Caki2 (cell line): ENCODE measurements at places on chromosomes 6 and 20. TPM values are rescaled to one million over a fixed set of nuclear protein-coding genes. Genes with fewer than 3 reads are reported as not detected.

LIME1 gene
- total RNA-seq, result 6.0 and 17.5 TPM in 2 replicates

MYL9 gene
- not detected in 2 replicates for total RNA-seq

IER3 gene
- total RNA-seq, result 124 and 148 TPM in 2 replicates

PXT1 gene
- total RNA-seq, result 0.20 TPM in 1 of 2 replicates, not detected in the other

PRL gene
- not detected in 2 replicates for total RNA-seq

CRYBG1 gene
- 15.2 and 16.0 TPM in 2 replicates for total RNA-seq

CLDN20 gene
- total RNA-seq, result not detected in 2 replicates

MRAP2 gene
- total RNA-seq, result 0.09 and 0.10 TPM in 2 replicates

C6orf141 gene
- total RNA-seq, result not detected in 2 replicates

C2 gene
- 3.2 and 7.7 TPM in 2 replicates for total RNA-seq

DNA sequence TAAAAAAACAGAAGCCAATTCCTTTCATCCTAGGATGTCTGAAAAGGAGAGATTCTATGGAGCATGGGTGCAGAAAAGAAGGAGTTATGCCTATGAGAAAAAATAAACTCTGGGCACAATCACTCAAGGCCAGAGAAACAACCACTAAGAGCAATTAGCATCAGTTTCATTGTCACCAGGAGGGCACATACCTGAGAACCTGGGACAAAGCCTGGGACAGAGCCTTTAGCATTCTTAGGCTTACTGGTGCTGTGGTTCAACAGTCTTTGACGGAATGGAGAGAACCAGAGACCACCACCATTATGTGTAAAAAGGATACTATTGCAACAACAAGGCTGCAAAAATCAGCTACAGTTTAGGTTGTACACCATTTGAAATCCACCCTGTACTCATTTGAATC is 29.4 kb upstream of the BCKDHB start:
- no peak for DNase-seq

DNA sequence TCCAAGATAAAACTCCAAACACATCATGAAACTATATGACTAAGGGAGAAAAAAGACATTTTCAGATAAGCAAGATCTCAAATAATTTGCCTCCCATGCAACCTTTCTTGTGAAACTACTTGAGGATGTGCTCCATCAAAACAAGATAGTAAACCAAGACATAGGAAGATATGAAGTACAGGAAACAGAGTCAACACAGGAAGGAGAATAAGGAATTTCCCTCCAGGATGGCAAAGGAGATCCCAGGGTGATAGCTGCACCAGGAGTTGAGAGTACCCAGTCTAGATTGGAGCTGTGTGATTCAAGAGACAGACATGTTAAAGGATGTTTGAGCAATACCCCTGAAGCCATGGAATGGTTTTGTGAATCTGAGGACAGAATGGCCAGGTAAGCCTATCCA is 15.3 kb downstream of the IL17A start:
- DNase-seq, result no peak

GRCh38 chr6:170050591-170051041 is 240.3 kb downstream of the DLL1 start:
- no peak for DNase-seq

- DNase-seq, result no peak
Measured at GRCh38 chr20:32792316-32792715, 27.4 kb upstream of the MAPRE1 start.

DNA sequence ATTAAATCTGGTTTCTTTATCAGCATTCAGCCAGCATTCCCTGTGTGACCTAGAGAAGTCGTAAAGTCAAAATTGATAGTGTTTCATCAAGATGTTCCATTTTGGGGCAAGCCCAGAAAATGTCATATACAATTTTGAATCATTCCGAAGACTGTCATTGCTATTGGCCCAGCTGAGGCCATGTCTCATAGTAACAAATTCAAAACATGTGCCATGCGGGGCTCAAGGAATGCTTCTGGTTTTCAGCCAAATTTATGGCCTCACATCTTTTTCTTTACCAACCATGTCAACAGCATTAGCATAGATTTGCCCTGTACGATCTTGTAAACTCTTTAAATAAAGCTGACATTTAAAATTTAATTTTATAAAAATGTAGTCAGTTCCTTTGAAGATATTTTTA is 314.7 kb downstream of the PAX1 start:
- DNase-seq, result no peak

- no peak for DNase-seq
Measured at GRCh38 chr6:160477901-160478300, 129.7 kb downstream of the SLC22A3 start.

- DNase-seq, result peak; percentile 74
Measured at GRCh38 chr6:137309078-137309762, 90.0 kb upstream of the IFNGR1 start.

- DNase-seq, result no peak
Measured at GRCh38 chr6:74066168-74066871, 370.3 kb downstream of the CD109 start.

- DNase-seq, result no peak
Measured at GRCh38 chr6:113320653-113321052, 536.5 kb upstream of the MARCKS start.

- no peak for DNase-seq
Measured at GRCh38 chr6:113511100-113511499, 346.0 kb upstream of the MARCKS start.

DNA sequence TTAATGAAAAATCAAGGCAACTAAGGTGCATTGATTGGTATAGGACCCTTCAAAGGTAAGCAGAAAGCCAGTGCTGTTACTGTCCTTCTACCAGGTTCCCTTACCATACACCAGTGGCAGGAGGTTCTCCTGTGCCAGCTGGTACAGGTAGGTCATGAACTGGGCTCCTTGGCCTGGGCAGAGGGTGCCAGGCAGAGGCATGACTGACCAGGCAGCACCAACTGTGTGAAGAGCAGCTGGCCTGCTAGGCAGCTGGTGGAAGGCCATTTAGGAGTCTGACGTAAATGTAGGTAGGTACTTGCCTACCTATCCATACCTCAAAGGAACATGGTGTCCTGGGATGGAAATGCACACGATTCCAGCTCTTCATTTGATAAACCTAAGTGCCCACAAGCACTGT is 23.3 kb downstream of the PCNA start:
- DNase-seq, result no peak
